Placental pericyte (primary cell): ENCODE measurements at places on chromosomes 4 and X. TPM values are rescaled to one million over a fixed set of nuclear protein-coding genes. Genes with fewer than 3 reads are reported as not detected.

Gene BTC
- total RNA-seq: 0.14 TPM in 1 of 2 replicates, not detected in the other

Gene XAGE1A
- total RNA-seq: not detected in 2 replicates

Gene SPIN4
- total RNA-seq: 1.3 and 8.6 TPM in 2 replicates

Gene COL4A6
- total RNA-seq: 11.9 and 30.0 TPM in 2 replicates

Gene FOXR2
- not detected in 2 replicates for total RNA-seq

Gene ASMT
- total RNA-seq: 0.22 and 0.57 TPM in 2 replicates

Gene RBPJ
- 70.0 and 142 TPM in 2 replicates for total RNA-seq

Gene RAB33B
- total RNA-seq: 11.7 and 13.3 TPM in 2 replicates

Gene GAGE12F
- total RNA-seq: not detected in 2 replicates

Gene XG
- 0.57 and 0.88 TPM in 2 replicates for total RNA-seq

Gene TCEAL4
- 12.5 and 31.7 TPM in 2 replicates for total RNA-seq

Gene HGFAC
- not detected in 2 replicates for total RNA-seq

Gene CENPVL3
- total RNA-seq: not detected in 2 replicates

Gene CABS1
- not detected in 2 replicates for total RNA-seq

Gene SLC34A2
- not detected in 2 replicates for total RNA-seq

Gene TACC3
- 4.8 and 37.7 TPM in 2 replicates for total RNA-seq

Gene IGFBP7
- total RNA-seq: 311 and 330 TPM in 2 replicates

Gene GLRA2
- total RNA-seq: not detected in 2 replicates

Gene PARM1
- 3.7 and 12.9 TPM in 2 replicates for total RNA-seq

Gene N4BP2
- total RNA-seq: 8.6 and 14.2 TPM in 2 replicates

Gene BEND2
- not detected in 2 replicates for total RNA-seq

Gene TCP11X2
- total RNA-seq: not detected in 2 replicates

Gene SULT1E1
- total RNA-seq: not detected in 2 replicates

Gene SMIM31
- total RNA-seq: not detected in 2 replicates

Gene STIM2
- 6.3 and 25.2 TPM in 2 replicates for total RNA-seq

Gene PABPC5
- total RNA-seq: 0.29 TPM in 1 of 2 replicates, not detected in the other

Gene MGARP
- total RNA-seq: 2.3 and 3.3 TPM in 2 replicates

Gene PPP4R3C
- not detected in 2 replicates for total RNA-seq

Gene TIGD4
- total RNA-seq: under 0.01 TPM in 1 of 2 replicates, not detected in the other

Gene TMPRSS11F
- total RNA-seq: not detected in 2 replicates
